Retina (tissue), 1 donor: ENCODE measurements at places on chromosomes 13 and 19.

DNA sequence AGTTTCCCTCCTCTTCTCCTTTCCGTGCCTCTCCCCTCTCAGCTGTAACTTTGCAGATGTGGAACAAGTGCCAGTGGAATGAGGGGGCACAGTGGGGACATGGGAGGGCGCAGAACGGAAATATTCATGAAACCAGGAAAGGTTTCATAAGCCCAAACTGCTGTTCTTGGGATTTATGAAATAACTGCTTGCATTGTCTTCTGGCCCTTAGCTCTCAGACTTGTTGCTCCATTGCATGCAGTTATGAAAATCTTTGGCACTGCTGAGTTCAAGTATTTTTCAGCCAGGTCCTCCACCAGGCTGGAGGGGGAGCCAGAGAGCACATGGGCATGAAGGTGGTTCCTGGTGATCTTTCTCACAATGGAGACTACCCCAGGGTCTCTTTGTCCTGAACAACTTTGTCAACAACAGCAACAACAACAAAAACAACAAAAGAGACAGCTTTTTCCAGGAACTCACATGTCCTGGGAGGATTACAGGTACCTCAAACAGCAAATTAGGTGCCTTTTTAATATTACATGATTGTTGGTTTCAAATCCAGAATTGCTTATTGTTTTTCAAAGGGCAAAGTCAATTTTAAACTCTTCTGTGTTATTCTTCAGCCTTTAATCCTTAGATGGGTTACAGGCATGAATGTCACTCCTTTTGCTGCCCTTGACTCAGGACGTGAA lies 1.5 kb downstream of the RGCC start:
- DNase-seq, result peak; percentile 12

- no peak for DNase-seq
These were observed 369.5 kb downstream of the KCNRG start for GRCh38 chr13:50384724-50385123.

DNA sequence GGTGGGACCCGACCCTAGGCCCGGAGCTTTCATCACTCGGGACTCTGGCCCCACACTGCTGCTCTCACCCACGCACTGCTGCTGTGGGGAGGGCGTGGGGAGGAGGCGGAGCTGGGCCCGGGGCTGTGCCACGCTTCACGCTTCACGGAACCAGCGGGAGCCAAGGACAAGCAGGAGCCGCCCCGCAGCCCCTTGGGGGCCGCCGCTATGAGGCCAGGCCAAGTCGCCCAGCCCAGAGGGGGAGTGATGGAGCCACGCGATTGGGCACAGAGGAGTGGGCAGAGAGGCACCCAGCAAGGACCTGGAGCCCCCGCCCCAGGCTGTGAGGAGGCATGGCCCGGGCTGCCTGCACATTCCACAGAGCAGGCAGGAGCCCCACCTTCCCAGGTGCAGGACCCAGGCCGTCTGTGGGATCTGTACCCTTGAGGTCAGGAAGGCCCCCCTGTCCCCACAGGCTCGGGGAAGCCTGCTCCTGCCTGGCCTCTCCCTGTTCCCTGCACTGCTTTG lies 10.2 kb upstream of the SUPT20H start:
- no peak for DNase-seq

DNA sequence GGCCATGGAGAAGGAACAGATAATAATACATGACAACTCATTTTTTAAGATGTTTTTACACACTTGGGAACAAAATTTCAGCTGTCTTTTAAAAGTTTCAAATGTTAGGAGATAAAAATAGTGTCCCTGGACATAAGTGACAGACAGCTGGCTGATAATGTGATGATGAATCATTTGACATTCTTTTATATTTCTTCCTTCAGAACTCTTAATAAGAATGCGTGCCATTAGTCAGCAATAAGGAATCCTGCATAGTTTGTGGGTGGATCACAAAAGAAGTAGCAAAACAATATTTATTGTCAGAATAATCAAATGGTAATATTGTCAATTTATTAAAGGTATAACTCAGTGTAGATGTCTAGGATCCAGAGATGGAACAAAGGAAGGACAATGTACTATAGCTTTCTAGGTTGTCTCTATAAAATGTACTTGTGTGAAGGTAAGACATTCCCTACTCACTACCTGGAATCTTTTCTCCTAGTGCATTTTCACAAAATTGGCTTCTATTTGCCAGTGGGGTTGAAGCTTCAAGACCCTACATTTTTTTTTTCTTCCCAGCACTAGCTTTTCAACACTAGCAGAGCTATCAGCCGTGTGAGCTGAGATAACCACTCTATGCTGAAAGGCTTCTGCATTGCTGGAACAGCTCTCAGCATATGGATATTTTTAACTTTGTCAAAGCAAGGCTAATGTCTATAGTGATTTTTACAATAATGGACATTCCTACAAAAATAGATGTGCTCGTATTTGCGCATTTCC lies 175.6 kb upstream of the SLITRK6 start:
- no peak for DNase-seq

DNA sequence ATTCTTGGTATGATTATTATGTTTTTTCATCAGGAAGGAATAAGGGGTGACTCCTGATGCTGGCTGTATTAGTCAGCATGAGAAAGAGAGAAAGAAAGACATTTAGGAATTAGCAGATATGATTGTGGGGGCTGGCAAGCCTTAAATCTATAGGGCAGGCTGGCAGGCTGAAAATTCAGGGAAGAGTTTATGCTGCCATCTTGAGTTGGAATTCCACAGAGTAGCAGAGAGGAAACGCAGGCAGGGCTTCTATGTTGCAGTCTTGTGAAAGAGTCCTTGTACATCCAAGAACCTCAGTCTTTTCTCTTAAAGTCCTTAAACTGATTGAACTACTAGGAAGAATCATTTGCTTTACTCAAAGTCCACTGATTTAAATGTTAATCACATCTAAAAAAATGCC lies 262.7 kb upstream of the SLC10A2 start:
- no peak for DNase-seq

DNA sequence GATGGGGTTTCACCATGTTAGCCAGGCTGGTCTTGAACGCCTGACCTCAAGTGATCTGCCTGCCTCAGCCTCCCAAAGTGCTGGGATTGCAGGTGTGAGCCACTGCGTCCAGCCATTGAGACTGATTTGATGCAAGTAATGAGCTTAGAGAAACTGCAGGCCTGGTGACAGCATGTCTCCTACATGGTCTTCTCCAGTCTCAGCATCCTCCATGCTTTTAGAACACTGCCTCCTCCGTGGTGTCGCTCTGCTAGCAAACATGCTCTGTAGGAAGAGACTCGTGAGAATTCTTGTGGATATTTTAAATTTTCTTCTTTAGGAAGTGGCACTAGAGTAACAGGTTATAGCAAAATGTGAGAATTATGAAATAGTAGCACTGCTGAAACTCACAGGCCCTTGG lies 37.1 kb downstream of the TPT1 start:
- DNase-seq, result no peak

- DNase-seq, result peak; percentile 26
These were observed at the start of gene TNFSF11 for GRCh38 chr13:42574011-42574410. Gene TNFSF11 (plus strand): TSS chr13:42574152. CDS start chr13:42574304, 152 bp downstream.

- no peak for DNase-seq
These were observed 37.5 kb upstream of the TM9SF2 start for GRCh38 chr13:99463646-99464397.

DNA sequence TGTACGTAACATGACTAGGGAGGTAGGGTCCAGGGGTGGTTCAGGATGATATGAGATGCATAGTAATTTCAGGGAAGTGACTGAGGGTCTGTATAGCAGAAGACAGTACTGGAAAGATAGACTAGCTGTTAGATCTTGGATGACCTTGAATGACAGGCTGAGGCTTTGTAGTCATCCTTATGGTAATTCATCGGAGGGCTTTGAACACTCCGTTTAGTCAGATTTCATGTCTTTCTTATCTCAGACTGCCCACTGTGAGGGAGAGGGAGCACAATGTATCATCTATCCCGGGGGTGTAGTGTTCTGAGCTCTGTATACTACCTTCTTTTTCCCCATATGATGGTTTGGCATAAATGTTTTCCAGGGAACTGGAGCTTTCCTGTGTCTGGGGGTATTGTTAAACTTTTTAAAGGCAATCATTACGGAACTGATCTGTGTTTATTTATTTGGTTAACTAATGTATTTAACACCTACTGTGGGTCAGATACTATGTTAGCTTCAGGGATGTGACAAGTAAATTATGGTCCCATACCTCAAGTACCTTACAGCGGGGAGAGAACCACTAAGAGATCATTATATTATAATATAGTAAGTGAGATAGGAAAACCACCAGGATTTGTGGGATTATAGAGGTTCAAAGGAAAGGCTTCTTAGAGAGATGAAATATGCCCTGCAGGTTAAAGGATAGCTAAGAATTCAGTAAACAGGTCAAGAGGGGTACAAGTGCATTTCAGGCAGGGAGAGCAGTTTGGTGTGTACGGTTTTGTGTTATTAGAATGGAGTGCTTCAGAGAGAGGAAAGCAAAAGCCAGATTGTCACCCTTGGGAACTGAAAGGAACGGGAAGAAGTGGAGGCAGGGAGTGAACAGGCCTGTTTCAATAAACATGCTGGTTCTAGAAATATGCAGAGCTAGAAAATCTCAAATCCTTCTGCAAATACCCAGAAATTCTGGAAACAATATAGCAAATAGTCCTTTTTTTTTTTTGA lies 164.8 kb upstream of the KL start:
- no peak for DNase-seq

DNA sequence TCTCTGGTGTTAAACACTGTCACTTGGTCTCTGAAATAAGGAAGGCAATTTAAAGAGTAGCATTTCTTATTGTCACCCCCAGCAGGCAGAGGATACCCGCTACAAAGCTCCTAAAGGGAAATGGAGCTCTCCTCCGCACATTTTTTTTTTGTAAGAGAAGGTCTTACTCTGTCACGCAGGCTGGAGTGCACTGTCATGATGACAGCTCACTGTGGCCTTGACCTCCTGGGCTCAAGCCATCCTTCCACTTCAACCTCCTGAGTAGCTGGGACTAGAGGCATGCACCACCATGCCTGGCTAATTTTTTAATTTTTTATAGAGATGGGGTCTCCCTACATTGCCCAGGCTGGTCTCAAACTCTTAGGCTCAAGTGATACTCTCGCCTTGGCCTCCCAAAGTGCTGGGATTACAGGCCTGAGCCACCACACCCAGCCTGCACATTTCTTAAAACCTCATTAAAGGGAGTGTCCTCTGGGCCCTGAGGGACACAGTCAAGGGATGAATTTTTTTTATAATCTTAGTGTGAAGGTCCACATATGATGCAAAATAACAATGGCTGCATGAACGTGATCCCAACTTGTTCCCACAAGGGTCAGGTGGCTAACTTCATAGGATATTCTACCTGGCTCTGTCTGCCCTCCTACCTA lies 32.1 kb downstream of the SLC25A30 start:
- DNase-seq, result no peak

DNA sequence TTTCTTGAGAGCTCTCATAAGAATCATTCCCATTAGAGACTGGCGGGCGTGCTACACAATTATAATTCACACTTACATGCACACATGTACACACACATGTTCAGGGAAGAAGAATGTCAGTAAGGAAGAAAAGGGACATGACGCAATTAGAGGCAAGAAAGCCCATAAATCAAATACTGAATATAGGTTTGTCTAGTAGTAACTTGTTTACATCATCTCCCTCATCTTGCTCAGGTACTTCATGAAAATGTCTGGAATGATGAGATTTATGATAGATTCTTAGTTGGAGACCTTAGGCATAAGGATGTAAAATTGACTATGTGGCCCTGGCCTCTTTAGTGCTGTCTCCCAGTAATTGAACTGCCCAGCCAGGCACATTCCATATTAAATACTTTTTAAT lies 628.0 kb upstream of the PCDH20 start:
- DNase-seq, result no peak

DNA sequence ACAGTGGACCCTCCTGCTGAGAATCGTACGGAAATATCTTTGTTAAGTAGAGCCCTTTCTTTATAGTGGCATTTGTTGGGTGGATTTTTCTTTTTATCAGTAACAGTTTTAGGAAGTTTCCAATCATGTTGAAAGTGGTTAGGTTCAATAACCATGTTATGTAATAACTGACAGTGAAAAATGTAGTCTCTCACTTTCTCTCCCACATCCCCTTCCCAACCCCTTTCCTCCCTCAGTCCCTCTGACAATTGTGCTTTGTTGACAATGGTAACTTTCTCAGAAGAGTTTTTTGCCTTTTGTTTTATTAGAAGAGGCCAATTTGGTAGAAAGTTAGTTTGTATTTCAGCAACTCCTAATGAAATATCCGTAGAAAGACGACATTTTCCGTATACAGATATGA lies 77.8 kb upstream of the SLAIN1 start:
- no peak for DNase-seq

DNA sequence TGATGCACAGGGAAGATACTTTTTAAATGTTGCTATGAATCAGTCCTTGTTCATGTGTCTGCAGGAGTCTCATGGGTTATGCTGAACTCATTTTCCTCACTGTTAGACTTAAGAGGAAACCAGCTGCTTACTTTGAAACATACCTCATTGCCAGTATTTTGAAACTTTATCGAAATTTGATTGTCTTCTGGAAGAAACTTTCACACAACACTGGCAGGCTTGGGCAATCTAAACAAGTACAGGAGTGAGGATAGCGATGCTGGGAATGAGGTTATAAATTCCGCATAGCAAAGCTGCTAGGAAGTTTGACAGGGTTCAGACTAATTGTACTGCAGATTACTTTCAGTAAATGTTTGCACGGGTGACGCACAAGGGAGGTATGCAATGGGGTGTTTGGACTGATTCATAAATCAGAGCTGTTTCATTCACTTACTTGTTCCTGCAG lies 245.7 kb downstream of the DNAJC15 start:
- DNase-seq, result no peak

DNA sequence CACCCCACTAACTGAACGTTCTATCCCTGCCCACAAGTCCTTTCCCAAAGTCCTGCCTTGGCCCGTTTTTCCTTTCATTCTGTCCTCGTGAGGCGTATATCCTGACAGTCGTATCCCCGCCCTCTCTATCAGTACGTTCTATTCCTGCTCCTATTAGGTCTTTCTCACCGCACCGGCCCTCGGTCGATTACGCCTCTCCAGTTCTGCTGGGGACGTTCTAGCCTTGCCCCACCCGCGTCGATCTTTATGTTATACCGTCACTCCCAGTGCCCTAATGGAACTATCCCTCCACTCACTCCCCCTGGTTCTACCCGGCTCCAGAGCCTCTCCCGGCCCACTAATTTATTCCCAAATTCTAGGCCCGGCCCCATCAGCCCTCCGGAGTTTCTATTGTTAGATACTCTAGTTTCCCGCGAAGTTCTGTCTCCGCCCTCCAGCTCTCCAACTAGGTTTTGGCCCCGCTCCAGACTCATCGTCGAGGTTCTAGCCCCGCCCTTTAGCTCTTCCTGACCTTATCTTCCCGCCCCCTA lies 2.0 kb downstream of the PLAUR start:
- peak; percentile 86 for DNase-seq

DNA sequence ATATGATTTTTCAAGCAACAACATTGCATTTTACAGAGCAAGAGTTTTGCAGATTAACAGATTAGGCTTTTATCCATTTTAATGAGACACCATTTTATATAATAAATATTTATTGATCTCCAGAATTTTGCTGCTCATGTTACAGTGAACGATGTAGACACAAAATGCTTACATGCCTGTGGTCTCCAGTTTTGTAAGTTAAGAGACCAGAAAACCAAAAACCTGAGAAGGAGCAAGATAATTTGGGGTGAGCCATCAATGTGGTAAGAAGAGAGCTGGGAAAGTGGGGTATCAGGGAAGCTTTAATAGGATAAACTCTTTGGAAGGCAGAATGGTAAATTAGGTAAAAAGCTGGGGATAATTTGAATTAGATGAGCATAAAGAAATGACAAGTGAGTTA lies 2100.5 kb upstream of the PCDH20 start:
- no peak for DNase-seq

GRCh38 chr13:90696254-90696653 lies 651.2 kb upstream of the MIR17HG start:
- no peak for DNase-seq

GRCh38 chr13:102495663-102496062 lies 93.8 kb upstream of the FGF14 start:
- DNase-seq, result no peak
